ENCODE measurements at places on chromosomes 3 and 15.

- DNase-seq, result no peak
Measured at GRCh38 chr3:78066287-78066686, 1026.4 kb downstream of the ROBO2 start.

- DNase-seq, result no peak
Measured at GRCh38 chr15:82551646-82552247, 11.5 kb upstream of the RPS17 start.

DNA sequence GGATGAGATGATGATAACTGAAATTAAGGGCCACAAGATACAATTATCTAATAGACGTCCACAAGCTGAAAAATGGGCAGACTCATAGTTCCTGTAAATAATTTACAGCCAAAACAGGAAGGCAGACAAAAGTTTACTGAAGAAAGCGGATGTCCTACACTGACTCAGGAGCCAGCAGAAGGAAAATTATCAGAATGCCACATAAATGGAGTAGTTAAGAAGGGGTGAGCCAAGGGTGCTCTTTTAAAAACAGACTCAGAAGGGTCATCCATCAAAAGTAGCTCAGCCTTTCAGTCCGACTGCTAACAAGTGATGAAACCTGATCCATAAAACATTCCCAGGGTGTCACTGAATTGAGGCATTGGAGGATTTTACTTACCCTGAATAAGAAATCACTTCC is 39.8 kb downstream of the TUSC7 start:
- no peak for DNase-seq

GRCh38 chr3:58665405-58665804 is 1.2 kb downstream of the FAM3D start:
- DNase-seq, result no peak

GRCh38 chr3:196712514-196713413 is 587 bp downstream of the PIGX start:
- DNase-seq, result peak; percentile 13
